ENCODE measurements at places on chromosomes 1 and 21.
A peak's percentile ranks its signal among the peaks of the same experiment; 100 is the strongest.

- DNase-seq: no peak
These were observed 95.0 kb upstream of the DPT start for GRCh38 chr1:168823988-168824387.

DNA sequence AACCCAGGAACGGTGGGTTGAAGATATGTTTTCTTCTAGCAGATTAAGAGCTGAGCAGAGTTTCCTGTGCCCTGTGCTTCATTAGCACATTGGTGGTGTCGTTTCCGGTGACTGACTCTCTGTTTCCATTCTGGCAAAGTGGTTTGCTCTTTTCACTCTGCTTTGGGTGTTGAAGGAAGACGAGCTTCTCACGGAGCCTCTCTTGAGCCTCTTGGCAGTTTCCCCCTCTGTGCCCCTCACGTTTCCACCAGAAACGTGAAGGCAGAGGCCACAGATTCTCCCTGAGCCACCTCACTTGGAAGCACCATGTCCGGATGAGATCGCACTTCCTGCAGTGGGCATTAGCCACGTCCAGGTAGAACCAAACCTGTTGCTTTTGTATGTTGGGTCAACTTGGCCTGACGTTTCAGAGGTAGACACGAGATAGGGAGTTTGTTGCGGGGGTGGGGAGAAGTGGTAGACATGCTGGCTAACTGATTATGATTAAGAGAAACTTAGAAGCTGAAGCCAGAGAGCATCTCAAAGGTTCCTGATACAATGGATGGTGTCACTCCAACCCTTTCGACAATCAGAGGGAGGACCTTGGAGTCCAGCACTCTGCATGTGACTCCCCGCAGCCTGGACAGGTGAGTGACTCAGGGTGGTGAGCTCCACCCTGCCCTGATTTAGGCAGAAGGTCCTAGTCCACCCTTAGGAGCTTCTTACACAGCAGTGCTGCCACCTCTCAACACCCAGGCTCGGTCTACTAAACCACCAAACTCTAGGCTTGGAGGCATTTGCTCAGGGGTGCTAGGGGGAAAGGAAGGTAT is at the start of gene LAX1:
LAX1 (plus strand) TSS at position 155 of the 809 bp plus-strand sequence; CDS start at position 538, 383 bp downstream.
- DNase-seq: no peak

- no peak for DNase-seq
These were observed 81.3 kb upstream of the SELENON start for GRCh38 chr1:25718732-25719131.

DNA sequence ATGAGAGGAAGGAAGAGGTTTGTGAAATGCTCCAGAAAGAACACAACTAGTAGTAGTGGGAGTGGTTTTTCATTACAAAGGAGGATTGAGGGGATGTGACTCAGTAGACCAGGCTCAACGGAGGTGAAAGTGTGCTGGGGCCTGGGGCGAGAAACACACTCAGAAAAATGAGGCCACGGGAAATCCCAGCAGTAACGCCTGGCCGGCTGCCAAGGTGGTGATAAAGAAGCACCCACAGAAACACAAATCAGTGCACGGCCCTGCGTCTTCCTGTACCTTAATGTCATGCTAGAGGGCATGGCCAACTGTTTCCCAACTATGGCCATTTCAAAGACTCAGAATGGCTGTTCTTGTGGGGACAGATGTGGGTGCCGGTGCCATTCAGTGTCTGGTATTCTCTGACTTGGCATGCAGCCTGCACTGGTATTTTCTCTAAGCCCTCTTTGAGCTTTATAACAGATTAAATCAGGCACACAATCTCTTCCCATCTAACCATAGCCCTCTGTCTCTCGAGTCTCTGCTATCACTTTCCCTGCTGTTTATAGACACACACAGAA is 38.2 kb downstream of the URB2 start:
- DNase-seq: peak; percentile 46

GRCh38 chr1:228961511-228961910 is 226.2 kb downstream of the RHOU start:
- DNase-seq: no peak

DNA sequence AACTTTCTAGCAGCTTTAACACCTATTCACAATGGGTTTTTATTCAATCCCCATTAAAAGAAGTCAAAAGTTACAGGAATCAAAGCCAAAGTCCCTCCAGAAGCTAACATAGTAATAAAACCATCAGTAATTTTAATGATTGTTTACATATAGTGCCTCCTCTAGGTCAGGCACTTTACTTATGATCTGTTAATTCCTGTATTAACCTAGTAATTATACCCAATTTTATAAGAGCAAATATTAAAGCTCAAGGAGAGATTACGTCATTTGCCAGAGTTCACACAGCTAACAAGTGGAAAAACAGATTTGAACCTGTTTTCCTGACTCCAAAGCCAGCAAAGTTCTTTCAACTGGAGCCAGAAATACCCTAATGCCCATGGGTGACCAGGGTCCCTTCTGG is 112.9 kb upstream of the F3 start:
- no peak for DNase-seq

- DNase-seq: no peak
These were observed 42.6 kb downstream of the EYA3 start for GRCh38 chr1:28045777-28046176.

All from astrocyte of the spinal cord (primary cell).